ENCODE measurements at places on chromosomes 16 and 17.

DNA sequence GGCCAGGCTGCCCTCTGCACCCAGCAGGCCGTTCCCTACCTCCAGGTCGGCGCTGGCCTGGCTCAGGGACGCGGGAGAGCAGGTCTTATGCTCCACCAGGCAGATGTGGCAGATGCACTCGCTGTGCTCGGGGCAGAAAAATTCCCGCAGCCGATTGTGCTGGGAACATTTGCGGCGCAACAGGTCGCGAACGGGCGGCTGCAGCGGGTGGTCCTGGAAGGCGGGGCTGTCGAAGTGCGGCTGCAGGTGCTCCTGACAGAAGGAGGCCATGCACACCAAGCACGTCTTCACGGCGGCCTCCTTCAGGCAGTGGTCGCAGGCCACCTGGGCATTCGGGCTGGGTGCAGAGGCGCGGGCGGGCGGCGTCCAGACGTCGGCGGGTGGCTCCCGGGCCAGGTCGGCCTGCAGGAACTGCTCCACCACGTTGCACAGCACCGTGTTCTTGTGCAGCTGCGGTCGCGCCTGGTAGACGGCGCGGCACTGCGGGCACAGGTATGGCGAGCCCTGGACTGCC, 439 bp downstream of the TRIM25 start:
- DNase-seq, result no peak

DNA sequence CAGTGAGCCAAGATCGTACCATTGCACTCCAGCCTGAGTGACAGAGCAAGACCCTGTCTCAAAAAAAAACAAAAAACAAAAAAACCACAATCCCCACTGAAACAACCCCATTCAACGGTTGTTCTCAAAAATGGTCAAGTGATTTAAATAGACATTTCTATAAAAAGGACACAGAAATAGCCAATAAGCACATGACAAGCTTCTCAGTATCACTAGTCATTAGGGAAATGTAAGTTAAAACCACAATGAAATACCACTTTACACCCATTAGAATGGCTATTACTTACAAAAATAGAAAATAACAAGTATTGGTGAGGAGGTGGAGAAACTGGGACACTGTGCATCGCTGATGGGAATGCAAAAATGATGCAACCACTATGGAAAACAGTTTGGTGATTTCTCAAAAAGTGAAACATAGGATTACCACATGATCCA, 26.6 kb upstream of the MYLK3 start:
- no peak for DNase-seq

DNA sequence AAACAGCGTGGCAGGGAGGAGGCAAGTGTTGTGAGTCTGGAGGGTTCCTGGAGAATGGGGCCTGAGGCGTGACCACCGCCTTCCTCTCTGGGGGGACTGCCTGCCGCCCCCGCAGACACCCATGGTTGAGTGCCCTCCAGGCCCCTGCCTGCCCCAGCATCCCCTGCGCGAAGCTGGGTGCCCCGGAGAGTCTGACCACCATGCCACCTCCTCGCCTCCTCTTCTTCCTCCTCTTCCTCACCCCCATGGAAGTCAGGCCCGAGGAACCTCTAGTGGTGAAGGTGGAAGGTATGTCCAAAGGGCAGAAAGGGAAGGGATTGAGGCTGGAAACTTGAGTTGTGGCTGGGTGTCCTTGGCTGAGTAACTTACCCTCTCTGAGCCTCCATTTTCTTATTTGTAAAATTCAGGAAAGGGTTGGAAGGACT, at the start of gene CD19:
Gene CD19, plus strand, starts transcription at position 171 of the 425 bp plus-strand sequence. Its CDS starts 30 bp downstream, at position 201.
- DNase-seq, result no peak

- no peak for DNase-seq
Measured at GRCh38 chr16:57284209-57284951, at the start of gene PLLP. PLLP (minus strand) TSS chr16:57284672; CDS start chr16:57284540, 132 bp downstream.

- no peak for DNase-seq
Measured at GRCh38 chr16:48860341-48860740, 250.4 kb upstream of the N4BP1 start.

- no peak for DNase-seq
Measured at GRCh38 chr17:65085397-65085796, 28.9 kb upstream of the GNA13 start.

DNA sequence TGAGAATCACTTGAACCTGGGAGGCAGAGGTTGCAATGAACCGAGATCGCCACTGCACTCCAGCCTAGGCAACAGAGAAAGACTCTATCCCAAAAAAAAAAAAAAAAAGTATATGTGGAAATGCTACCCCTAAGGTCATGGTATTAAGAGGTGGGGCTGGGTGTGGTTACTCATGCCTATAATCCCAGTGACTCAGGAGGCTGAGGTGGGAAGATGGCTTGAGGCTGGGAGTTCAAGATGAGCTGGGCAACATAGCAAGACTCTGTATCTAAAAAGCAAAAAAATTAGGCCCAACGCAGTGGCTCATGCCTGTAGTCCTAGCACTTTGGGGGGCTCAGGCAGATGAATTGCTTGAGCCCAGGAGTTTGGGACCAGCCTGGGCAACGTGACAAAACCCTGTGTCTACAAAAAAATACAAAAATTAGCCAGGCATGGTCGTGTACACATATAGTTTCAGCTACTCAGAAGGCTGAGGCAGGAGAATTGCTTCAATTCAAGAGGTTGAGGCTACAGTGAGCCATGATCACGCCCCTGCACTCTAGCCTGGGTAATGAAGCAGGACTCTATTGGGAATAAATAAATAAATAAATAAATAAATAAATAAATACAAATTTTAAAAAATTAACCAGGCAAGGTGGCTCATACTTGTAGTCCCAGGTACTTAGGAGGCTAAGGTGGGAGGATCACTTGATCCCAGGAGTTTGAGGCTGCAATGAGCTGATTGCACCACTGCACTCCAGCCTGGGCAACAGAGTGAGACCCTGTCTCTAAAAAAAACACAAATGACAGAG, 32.3 kb upstream of the NUFIP2 start:
- no peak for DNase-seq

GRCh38 chr17:349666-350065, 2.9 kb downstream of the RPH3AL start:
- no peak for DNase-seq

- no peak for DNase-seq
Measured at GRCh38 chr16:30394592-30395154, 547 bp upstream of the ZNF48 start.

- DNase-seq, result no peak
Measured at GRCh38 chr17:45311401-45311759, 5.4 kb downstream of the MAP3K14 start.

GRCh38 chr16:55498101-55498500, 10.8 kb upstream of the LPCAT2 start:
- no peak for DNase-seq

DNA sequence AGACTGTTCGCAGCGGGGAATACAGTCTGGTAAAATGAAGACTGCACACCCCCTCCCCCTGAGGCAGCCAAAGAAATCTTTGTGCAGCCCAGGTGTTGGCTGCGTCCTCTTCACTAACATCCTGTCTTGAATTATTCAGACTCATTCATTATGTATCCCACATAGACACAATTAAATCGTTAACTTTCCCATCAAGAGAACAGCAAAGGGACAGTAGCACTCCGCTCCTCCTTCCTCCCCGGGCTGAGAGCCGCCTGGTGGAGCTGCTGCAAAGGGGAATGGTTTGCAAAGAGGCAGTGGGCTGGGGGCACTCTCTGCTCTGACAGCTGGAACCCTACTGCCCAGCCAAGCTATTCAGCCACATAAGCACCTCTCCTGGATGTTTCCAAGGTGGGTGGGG, 290.0 kb upstream of the SOX9 start:
- no peak for DNase-seq

GRCh38 chr16:3027983-3028715, 4.3 kb downstream of the THOC6 start:
- DNase-seq, result peak; percentile 81

DNA sequence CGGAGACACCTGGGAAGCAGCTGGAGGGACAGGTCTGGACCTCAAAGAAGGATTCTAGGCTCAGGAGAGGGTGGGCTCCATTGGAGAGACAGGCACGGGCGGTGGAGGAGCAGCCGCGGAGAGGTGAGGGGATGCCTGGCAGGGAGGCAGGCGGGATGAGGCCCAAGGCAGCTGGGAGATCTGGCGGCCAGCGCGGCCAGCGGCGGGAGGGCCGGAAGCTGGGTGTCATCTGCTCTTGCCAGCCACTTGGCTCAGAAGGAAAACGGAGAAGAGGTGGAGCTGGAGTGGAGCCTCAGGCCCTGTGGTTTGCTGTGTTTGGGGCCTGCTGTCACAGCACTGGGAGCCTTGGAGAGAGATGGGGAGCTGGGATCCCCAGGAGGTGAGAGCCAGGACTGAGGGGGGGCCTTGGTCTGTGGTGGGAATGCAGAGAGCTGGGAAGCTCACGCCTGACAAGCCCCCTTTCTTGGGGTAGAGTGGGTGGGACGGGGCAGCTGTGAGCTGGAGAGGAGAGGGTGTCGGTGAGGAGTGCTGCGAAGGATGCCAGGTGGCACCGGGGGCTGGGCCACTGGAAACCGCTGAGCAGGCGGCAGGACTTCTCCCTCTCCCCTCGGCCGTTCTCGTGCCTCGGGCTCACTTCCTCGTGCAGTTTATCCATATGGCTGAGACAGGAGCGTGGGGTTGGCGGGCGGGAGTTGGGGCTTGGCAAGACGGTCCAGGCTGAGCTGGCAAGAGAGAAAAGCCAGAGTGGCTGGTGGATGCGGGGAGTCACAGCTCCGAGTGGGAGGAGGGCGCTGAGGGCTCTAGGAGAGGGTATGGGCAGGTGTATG, 8.0 kb downstream of the TBC1D24 start:
- peak; percentile 75 for DNase-seq

- DNase-seq, result no peak
Measured at GRCh38 chr16:49754495-49755312, 101.2 kb downstream of the ZNF423 start.

- no peak for DNase-seq
Measured at GRCh38 chr17:74768069-74768762, 7.9 kb downstream of the NAT9 start.

DNA sequence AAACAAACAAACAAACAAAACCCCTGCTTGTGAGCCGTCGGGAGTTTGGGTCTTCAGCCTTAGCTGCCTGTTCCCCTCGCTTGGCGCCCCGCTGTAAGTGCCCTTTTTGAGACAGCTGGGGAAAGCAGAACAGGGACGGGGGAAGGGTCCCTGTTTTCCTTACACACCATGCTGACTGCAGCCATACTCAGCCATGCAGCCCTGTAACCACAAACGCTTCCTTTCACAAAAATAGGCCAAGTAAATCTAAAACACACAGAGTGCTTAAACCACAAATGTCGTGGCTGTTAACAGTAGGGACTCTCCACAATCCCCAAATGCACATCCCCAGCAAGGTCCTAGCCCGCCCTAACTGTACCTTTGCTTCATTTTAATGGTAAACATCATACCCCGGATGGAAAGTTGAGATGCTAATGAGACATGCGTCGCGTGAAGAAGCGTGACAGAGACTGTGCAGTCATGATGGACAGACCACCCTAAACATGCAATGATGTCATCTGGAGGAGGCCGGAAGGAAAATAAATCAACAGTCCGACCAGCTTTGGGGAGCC, 129.9 kb downstream of the MGAT5B start:
- DNase-seq, result no peak

All from NCI-H1092 (cell line).